ENCODE measurements at places on chromosomes 5 and 9. TPM values are rescaled to one million over a fixed set of nuclear protein-coding genes. Genes with fewer than 3 reads are reported as not detected.

Gene SEMA5A
- total RNA-seq: 2.7 TPM

Gene RGMB
- 206 TPM for total RNA-seq

Gene REEP2
- 6.4 TPM for total RNA-seq

Gene SLC6A3
- total RNA-seq: not detected

Gene RAB3C
- not detected for total RNA-seq

Gene IFNB1
- total RNA-seq: not detected

Gene IL33
- total RNA-seq: not detected

Gene SEMA6A
- total RNA-seq: 0.27 TPM

Gene GHR
- 0.75 TPM for total RNA-seq

Gene EIF4E1B
- not detected for total RNA-seq

Gene BAAT
- total RNA-seq: 0.37 TPM

Gene MAP1B
- total RNA-seq: 60.3 TPM

Gene FOXI1
- total RNA-seq: not detected

Gene IRGM
- not detected for total RNA-seq

Gene MSX2
- total RNA-seq: 9.8 TPM

Gene DAB2IP
- 6.6 TPM for total RNA-seq

Gene GABBR2
- 0.52 TPM for total RNA-seq

Gene PDGFRB
- 26.1 TPM for total RNA-seq

Gene MVB12B
- 4.9 TPM for total RNA-seq

Gene IFNA21
- total RNA-seq: not detected

Gene ZNF658
- total RNA-seq: 5.3 TPM

Gene UTP15
- total RNA-seq: 22.1 TPM

Measured in myocyte (in vitro differentiated cells).